ENCODE measurements at places on chromosomes 4 and X. TPM values are rescaled to one million over a fixed set of nuclear protein-coding genes. Genes with fewer than 3 reads are reported as not detected.

The PDLIM3 gene
- total RNA-seq: 34.6 TPM

The LIMCH1 gene
- total RNA-seq: 27.4 TPM

The HS6ST2 gene
- total RNA-seq: not detected

The MAGED4 gene
- 7.0 TPM for total RNA-seq

The CCNB3 gene
- total RNA-seq: 4.7 TPM

The SCD5 gene
- 55.7 TPM for total RNA-seq

The NDST4 gene
- not detected for total RNA-seq

The STAP1 gene
- not detected for total RNA-seq

The YIPF7 gene
- not detected for total RNA-seq

The PGK1 gene
- 437 TPM for total RNA-seq

The IQCM gene
- not detected for total RNA-seq

The HMX1 gene
- total RNA-seq: not detected
